CD4-positive, alpha-beta T cell treated with Interferon gamma for 1 hour (primary cell): ENCODE measurements at places on chromosomes 4 and X.

DNA sequence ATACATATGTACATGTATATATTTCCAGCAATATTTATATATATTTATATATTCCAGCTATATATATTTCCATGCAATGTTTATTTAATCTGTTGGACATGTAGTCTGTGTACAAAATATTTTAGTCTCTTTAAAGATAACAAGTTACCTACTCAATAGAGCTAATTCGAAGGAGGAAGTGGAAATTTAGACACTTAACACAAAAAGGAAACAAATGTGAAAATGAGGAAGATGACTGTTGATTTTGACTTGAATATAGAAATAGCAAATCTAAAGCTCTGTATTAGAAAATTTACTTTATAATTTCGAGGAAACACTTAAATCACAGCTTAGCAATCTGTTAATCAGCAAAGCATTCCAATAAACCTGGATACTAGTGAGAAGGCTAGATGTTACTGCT, 1064.4 kb downstream of the PCDH7 start:
- no peak for DNase-seq

- DNase-seq: no peak
Measured at GRCh38 chr4:128716338-128716737, 93.2 kb upstream of the JADE1 start.

DNA sequence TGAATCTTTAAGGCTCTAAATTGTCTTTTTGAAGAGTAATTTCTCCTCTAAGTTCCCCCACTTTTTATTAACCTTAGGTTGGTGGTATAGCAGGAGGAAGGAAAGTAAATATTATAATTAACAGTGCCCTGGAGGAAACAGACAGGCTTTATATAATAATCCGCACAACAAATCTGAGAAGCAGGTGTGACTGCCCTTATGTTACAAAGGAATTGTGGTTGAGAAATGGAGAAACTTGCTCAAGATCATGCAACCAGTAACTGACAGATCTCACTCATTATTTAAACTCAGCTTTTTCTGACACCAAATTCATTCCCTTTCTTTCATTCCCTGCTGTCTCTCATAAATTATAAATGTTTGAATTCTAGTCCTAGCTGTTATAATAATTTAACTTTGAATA, 282.0 kb downstream of the PPP3CA start:
- DNase-seq: no peak

DNA sequence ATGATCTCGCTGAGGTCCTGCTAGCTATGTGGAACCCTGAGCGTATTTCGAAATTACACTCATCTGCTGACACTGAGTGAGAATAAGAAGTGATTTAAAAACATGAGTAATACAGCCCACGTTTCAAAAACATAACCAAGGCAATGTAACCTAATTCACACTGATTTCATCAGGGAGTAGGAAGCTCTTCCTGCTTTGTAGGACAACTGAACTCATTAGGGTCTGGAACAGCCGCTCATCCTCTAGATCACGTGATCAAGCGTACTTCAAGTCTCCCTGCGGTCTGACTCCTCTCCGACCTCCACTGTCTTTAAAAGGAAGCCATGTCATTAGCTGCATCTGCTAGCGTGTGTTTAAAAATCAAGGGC, 138.0 kb downstream of the NSUN7 start:
- DNase-seq: no peak

GRCh38 chr4:47074816-47075215, 43.4 kb downstream of the GABRB1 start:
- no peak for DNase-seq

GRCh38 chrX:153621949-153622598, 23.1 kb upstream of the CCNQ start:
- DNase-seq: no peak

GRCh38 chr4:54659749-54660535, 2.2 kb downstream of the KIT start:
- DNase-seq: no peak

DNA sequence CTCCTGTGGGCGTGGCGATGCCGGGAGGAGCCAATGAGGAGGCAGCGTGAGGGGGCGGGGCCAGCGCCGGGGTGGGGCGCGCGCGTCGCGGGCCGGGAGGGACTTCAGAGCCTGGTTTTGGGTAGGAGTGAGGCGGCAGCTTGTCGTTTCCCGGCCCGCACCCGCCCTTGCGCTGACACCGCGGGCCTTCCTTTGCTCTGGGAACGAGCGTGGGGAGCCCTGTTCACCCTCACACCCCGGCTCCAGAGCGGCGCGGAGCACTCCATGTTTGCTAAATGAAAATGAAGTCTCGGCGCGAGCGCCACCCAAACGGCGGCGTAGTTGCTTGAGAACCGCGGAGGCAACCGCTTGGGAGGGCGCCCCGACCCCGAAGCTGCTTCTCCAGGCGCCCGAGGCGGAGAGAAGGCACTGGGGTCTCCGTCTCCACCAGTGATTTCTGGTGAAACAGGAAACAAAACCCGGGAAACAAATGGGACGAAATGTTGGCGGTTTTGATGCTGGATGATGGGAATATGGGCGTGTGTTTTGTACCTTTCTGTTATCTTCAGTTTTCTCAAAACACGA, 497 bp upstream of the GRPEL1 start:
- no peak for DNase-seq

DNA sequence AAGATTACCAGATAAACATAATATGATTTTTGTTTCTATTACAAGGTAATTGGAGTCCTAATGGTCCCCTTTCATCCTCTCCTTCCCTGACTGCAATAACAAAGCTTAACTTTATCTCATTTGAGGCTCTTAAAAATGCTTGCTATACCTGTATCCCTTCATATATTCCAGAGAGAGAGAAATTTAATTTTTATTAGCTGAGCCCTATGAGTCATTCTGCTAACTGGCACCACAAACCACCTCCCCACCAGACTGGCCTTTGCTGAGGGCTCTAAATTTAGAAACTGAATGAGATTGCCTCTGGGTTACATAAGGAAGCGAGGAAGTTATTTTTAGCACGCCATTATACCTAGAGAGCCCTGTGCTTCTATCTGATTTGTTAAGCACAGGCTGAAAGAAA, 27.4 kb downstream of the CBLL2 start:
- no peak for DNase-seq

DNA sequence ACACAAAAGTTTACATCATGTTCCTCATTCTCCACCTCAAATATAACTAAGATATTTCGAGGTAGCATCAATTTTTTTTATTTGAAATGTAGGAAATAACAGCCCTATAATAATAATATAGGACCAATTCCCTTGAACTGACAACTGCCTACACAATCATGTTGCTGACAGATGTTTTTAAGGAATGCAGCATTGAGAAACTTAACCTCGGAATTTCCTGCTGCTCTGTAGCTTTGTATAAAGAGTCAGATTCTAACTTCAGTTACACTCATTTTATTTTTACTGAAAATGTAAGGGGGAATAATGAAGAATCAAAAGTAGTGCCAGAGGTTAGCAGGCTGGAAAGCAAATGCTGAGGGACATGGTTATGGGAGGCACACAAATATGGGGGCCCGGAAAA, 235.8 kb downstream of the RBMX2 start:
- no peak for DNase-seq

GRCh38 chr4:138805736-138806135, 209.8 kb upstream of the NOCT start:
- no peak for DNase-seq

DNA sequence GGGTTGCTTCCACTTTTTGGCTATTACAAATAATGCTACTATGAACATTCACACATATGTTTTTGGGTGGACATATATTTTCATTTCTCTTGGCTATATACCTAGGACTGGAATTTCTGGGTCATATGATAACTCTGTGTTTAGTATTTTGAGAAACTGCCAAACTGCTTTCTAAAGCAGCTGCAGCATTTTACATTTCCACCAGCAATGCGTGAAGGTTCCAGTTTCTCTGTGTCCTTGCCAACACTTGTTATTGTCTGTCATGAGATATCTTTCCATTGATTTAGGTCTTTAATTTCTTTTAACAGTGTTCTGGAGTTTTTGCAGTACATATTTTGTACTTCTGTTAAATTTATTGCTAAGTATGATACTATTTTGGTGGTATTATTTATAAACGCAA, 48.3 kb downstream of the CLCN5 start:
- DNase-seq: no peak

- no peak for DNase-seq
Measured at GRCh38 chr4:109046471-109047201, 255.8 kb downstream of the COL25A1 start.

DNA sequence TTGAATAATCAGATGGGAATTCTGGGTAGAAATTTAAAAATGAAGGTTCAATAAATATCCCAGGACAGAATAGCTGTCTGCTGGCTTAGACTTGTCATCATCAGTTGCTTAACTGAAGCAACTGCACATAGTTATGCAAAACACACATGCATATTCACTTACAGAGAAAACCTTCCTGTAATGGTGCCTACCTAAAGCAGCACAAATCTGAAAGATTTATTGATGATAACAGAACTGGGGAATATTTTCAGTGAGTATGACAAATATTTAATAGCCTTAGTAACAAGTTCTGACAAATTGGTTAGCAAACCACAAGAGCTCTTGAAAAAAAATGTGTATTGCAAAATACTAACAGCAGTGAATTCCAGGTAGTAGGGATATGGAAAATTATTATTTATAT, 606.8 kb upstream of the BOD1L1 start:
- DNase-seq: no peak

DNA sequence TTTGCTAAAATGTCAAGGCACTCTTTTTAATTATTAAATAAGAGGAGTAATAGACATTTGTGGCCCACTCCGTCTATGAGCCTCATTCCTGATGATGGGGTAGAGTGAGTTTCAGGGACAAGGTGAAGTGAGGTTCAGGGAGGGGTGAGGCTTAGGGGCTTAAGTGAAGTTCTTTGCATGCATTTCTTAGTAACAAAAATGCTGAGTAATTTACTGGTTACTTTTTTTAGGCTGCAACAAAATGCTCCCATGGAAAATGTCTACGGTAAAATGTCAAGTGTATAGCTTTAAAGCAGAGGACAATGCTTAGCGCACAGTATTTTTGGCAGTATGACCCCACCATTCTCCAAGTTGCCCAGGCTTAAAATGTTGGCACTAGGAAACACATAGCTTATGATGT, 2.0 kb upstream of the USO1 start:
- DNase-seq: no peak

- no peak for DNase-seq
Measured at GRCh38 chrX:100750883-100751282, 19.0 kb upstream of the SYTL4 start.

- DNase-seq: no peak
Measured at GRCh38 chr4:35238793-35239192, 1005.5 kb downstream of the ARAP2 start.

DNA sequence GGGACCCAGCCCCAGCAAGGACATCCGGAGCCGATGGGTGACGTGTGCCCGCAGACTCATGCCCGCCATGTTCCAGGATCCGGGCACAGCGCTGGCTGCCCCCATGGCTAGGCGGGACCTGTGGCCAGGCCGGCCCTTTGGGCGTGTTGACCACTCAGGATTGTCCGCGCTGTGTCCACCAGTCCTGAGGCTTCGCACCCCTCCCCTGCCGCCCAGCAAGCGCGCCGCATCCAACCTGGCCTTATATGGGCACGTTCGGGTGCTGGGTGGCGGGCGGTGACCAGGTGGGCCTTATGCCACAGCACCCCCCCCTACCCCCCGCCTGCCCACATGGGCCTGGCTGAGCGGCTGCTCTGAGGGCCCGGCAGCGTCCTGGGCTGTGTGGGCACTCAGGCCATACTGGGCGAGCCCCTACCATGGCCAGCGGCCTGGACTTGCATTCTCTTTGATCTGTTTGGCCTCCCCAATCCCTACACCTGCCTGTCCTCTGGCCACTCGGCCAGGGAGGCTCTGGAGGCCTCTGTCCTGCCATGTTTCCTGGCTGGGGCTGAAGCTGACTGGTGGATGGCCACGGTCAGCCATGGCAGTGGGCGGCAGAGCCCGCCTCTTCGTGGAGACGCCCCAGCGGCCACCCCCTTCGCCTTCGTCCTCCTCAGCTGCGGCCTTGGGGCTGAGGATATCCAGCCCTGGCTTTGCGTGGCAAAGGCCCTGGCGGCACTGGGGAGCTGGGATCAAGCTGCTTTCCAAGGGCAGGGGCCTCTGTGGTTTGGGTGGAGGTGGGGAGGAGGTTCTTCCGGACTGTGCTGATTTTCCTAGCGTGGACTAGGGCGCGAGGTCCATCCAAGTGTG, 2.0 kb downstream of the FGFRL1 start:
- no peak for DNase-seq

- DNase-seq: no peak
Measured at GRCh38 chr4:161926033-161926828, 237.6 kb downstream of the FSTL5 start.

- no peak for DNase-seq
Measured at GRCh38 chrX:118329175-118329574, 16.7 kb upstream of the WDR44 start.

DNA sequence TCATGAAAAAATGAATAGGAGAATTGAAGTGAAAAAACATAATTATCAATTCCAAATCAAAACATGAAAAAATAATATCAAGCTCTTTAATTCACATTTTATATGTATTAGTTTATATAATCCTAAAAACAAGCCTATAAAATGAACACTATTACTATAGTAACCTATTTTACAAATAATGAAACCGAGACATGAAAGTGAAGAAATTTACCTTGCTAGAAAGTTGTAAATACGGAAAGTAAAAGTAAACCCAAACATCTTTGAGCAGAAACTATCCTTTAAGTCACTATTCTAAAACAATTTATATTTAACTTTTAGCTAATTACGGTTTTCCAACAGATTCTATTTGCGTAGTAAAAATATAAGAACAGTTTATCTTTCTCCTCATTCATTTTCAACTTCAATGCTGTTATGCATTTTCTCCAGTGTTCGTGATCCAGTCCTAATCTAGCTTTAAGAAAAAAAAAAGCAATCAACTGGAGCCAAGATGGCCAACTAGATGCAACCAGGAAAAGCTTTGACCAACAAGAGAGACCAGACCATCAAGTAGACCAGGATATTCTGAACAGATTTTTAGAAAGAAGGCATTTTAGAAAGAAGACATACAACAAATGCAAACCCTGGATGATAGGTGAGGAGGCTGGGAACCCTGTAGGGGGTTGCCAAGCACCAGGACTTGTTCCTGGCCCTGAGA, 67.0 kb downstream of the DDX53 start:
- no peak for DNase-seq

DNA sequence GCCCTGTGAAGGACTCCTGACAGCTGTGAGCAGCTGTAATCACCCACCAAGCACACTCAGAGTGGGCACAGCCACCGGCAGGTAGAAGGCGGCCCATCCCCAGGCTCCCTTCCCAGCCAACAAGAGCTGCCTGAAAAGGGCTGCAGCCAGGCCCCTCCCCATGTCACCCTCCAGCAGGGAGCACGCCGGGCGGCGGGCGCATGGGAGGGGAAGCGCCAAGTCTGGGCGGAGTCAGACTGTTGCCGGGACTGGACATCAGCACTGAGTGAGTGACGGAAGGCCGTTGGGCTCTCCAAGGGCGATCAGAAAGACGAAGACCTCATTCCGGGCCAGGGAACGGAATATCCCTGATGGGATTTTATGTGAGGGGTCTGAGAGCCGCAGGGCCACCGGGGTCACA, 82.1 kb downstream of the PPP2R2C start:
- DNase-seq: no peak

GRCh38 chr4:80913381-80913780, 117.1 kb upstream of the BMP3 start:
- no peak for DNase-seq
